SK-N-SH treated with all-trans-retinoic acid at 6 μM for 48 hours (cell line): ENCODE measurements at places on chromosomes 12 and 14.
A peak's percentile ranks its signal among the peaks of the same experiment; 100 is the strongest.

GRCh38 chr12:124379938-124380754 lies 85.3 kb downstream of the RFLNA start:
- peak; percentile 74 for ATAC-seq

DNA sequence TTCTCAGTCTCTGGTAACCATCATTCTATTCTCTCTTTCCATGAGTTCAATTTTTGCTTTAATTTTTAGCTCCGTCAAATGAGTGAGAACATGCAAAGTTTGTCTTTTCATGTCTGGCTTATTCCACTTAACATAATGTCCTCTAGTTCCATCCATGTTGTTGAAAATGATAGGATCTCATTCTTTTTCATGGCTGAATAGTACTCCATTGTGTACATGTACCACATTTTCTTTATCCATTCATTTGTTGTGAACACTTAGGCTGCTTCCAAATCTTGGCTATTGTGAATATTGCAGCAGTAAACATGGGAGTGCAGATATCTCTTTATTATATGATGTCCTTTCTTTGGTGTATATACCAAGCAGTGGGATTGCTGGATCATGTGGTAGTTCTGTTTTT lies 145.4 kb upstream of the E2F7 start:
- no peak for ATAC-seq

GRCh38 chr14:75851574-75851866 lies 130.3 kb downstream of the TGFB3 start:
- ATAC-seq, result no peak

GRCh38 chr14:104604458-104605449 lies at the start of gene TMEM179:
TMEM179 (minus strand) TSS chr14:104604772; CDS start chr14:104604741, 31 bp downstream.
- ATAC-seq, result peak; percentile 41

DNA sequence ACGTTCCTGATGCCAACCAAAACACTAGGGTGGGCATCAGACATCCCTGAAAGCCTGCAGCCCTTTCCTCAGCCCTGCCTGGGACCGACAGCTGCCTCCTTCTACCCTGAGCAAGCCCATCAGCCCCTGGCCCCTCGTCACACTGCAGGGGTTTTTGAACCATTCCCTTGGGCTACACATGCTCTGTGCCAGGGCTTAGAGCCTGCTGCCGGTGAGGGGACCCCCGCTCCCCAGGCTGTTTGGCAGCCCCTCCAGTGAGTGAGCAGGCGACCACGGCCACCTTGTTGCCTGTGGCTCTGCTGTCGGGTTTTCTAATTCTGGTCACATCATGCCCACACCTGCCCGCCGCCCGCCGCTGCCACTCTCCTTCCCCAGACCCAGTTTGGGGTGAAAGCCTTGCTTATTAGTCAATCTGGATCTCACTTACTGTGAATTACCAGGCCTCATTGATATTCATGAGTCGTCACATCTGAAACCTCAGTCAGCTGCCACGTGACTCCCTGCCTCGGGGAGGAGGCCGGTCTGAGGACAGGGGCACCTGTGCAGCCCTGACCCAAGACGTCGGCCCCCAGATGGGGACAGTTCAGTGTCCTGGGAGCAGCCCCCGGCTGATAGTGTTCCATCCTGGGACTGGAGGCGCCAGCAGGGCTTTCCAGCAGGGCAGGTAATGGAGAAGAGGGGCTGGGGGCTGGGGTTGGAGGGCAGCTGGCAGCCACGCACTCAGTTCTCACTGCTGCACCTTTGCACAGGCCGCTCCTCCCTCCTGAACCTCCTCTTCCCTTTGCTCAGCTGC lies 163.0 kb downstream of the RBM19 start:
- no peak for ATAC-seq
